ENCODE measurements at places on chromosomes 13 and 19.

- no peak for ATAC-seq
These were observed 118.5 kb downstream of the IRS2 start for GRCh38 chr13:109667807-109668291.

GRCh38 chr13:111230385-111230930 is 90.0 kb upstream of the TEX29 start:
- ATAC-seq, result no peak

- ATAC-seq, result no peak
These were observed 179.0 kb downstream of the STK24 start for GRCh38 chr13:98397861-98398260.

- ATAC-seq, result no peak
These were observed 20.3 kb downstream of the FLT1 start for GRCh38 chr13:28474491-28475134.

DNA sequence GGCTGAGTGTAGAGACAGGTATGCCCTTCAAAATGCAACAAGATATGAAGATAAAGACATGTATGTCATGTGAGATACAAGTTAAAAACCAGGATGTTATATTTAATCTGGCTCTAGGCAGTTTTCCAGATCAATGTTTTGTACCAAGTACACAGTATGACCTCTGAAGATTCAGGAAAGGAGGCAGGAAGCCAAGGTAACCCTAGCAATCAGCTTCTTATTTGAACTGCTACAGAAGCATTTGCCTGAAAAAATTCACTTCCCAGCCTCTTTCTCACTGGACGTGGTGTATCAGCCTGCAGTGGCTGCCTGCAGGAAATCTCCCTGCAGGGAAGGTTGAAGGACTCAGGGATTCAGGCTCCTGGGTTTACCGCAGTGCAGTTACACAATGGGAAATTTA is 24.1 kb downstream of the OLFM4 start:
- no peak for ATAC-seq

- no peak for ATAC-seq
These were observed 40.6 kb downstream of the DPF1 start for GRCh38 chr19:38183251-38183897.

DNA sequence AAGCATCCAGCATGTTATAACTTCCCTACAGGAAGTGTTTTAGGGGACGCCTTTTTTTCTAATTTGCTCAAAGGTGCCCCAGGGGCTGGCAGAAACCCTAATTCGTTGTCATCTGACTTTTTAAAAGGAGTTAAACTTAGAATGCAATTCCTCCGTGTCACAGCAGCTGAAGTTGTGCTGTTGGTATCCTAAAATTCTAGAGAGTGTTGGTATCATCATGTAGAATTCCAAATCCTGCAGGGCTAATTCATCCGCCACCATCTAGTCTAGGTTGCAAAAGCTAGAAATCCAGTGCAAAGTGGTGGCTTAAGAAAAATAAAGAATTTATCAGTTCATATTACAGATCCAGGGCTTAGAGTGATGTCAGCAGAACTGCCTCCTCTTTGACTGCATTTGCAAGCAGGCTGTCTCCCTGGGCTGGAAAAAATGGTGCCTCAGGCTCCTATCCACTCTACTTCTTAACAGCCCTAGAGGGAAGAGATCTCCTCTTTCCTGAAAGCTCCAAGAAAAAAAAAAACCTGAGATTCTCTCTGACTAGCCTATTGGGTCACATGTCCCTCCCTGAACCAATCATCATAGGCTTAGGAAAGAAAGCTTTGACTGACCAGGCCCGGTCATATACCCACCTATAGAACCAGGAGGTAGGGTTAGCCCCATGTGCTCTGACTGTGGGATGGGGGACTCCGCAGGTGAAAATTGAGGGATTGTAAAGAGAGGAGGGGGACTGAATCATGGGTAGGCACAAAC is 73.0 kb downstream of the MAP4K1 start:
- ATAC-seq, result no peak

DNA sequence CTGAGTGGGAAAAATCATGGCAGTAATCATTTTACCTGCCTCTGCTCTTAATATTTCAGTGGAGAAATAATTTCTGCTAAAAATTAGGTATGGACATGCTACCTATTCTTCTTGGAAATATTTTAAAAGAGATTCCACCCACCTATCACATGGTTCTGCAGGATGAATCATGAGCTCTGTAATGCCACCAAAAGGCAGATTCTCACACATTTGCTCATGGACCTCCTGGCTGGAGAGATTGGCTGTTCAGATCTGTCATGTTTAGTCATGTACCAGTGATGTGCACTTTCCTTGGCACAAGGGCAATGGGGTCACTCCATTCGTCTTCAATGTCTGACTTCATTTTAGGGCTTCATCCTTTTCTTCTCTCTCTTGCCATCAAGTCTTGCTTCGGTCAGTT is 101.8 kb upstream of the MBNL2 start:
- no peak for ATAC-seq

DNA sequence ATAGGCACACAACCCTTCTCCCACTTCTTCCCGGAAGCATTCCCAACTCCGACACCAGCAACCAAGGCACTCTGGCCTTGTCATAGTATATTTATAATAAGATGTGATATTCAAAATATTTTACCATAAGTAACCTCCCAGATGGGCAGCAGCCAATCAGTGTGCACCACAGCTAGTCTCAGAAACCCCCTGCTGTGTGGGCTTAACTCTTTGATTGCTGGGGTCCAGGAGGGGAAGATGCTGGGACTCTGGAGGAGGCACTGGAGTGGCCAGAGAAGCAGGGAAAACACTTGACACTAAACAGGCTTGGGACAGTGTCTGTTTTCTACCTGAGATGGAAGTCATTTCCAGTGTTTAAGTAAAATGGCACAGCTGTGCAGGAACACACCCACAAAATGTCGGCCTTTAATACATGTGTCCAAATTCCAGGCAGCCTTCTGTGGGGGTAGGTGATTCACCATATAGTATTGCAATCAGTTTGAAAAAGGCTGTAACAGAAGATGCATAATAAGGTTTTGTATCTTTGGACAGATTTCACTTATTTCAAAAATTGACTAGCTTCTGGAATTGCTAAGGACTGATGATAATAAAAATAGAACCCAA is 100.7 kb downstream of the MBNL2 start:
- ATAC-seq, result no peak

DNA sequence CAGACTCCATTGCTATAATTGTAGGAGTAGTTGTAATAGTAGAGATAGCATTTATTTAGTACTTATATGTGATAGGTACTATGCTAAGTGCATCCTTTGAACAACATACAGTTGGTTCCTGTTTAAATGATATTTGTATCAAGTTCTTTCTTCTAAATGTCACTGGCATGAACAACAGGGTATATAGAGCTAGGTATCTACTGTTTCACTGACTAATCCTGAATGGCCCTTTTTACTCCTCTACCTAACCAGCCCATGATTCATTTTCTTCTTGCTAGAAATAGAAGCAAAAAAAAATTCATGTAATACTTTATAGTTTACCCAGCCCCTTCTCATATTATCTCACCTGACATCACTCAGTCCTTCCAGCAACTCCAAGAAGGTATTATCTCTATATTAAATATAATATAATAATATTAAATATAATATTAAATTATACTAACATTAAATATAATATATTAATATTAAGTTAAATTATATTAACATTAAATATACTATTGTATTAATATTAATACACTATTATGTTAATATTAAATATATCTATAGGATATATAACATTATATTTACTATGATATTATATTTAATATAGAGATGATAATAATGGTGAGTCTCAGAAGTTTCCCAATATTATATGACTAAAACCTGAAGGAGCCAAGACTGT is 74.2 kb downstream of the FRY start:
- no peak for ATAC-seq

DNA sequence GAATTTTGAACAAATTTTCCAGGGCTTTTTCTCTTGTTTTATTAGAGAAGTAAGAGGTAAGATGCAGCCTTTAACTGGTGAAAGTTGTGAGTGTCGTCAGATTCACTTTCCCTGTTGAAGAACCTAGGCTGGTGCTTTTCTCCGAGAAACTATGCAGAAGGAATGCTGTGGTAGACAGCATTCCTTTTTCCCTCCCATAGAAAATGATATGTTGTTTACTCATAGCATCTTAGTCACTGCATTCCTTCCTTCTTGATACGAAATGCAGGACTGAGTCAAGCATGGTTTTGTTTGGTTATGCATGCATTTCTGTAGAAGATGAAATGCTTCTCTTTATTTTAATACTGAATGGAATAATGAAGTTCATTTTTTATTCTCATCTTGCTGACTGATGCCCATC is 3.4 kb downstream of the ITGBL1 start:
- no peak for ATAC-seq
